ENCODE measurements at places on chromosomes 5 and 9.

DNA sequence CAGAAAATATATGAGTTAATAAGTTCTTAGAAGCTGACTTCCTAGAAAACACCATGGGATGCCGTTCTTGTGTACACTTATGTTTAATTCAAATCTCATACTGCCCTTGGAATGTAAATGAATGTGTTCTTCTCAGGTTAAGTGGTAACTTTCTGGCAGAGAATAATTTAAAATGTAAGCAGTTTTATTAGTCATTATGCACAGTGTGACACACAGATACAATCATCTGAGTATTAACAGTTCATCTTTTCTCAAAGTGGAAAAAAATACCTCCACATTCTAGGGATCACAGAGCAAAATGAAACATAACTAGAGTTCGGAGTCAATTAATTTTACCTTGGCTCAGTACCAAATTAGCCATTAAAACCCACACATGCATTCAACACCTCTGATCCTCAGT, 508.1 kb downstream of the CDH9 start:
- no peak overlapping the region for H3K27ac ChIP-seq
- no peaks in the 10 kb centered on the region for H3K4me1 ChIP-seq
- no peaks in the 10 kb centered on the region for H3K36me3 ChIP-seq
- no peak for DNase-seq

GRCh38 chr5:172466062-172466461, 11.7 kb upstream of the SH3PXD2B start:
- no peaks in the 10 kb centered on the region for H3K36me3 ChIP-seq
- H3K27me3 ChIP-seq = no peaks in the 10 kb centered on the region
- no peaks in the 10 kb centered on the region for H3K4me1 ChIP-seq

- H3K27me3 ChIP-seq = no peaks in the 10 kb centered on the region
- H3K4me3 ChIP-seq = no peak overlapping the region
- no peaks in the 10 kb centered on the region for H3K36me3 ChIP-seq
Measured at GRCh38 chr5:33690374-33691135, 201.2 kb downstream of the ADAMTS12 start.

- peak overlapping the region; percentile 84 for H3K27ac ChIP-seq
- peaks cover 35% of the 10 kb centered on the region for H3K36me3 ChIP-seq
- no peak for DNase-seq
- H3K4me1 ChIP-seq = peaks cover 9% of the 10 kb centered on the region
- H3K27me3 ChIP-seq = no peaks in the 10 kb centered on the region
- peak overlapping the region; percentile 97 for H3K4me3 ChIP-seq
Measured at GRCh38 chr5:177591690-177592009, 353 bp upstream of the TMED9 start.

GRCh38 chr9:112750764-112751055, 150 bp downstream of the SNX30 start:
- H3K36me3 ChIP-seq = no peaks in the 10 kb centered on the region
- H3K4me1 ChIP-seq = peaks cover 56% of the 10 kb centered on the region
- no peaks in the 10 kb centered on the region for H3K27me3 ChIP-seq
- H3K4me3 ChIP-seq = peak overlapping the region; percentile 98

DNA sequence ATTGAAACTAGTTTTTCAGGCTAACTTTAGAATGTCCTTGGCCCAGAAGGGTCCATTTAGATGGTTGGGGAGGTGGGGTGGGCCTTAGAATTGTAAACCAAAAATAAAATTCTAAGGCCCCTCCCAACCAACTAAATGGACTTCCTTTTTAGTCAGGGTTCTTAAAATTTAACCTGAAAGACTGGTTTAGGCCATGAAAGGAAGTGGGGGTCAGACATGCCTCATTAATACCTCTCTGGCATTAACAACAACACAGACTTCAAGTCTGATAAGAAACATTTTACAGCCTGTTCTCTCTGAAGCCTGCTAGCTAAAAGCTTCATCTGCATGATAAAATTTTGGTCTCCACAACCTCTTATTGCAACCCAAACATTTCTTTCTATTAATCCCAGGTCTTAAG, 65.5 kb upstream of the TNC start:
- no peak for DNase-seq
- H3K27ac ChIP-seq = no peak overlapping the region
- H3K4me1 ChIP-seq = no peaks in the 10 kb centered on the region
- H3K4me3 ChIP-seq = no peak overlapping the region

DNA sequence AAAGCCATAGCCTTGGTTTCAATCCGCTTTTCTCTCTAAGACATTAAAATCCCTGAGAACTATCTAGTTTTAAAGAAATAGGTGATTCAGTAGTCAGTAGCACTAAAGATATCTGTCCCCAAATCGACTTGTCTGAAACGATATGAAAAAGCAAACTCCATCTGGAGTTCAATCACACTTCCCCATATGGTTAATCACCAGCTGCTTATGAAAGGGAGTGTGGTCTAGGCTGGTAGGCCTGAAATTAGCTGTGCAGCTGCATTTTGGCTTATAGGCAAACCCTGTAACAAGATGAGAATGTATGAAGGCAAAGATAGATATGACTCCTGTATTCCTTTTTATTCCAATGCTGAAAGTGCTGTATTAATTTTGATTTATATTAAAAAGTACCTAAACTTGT, 65.9 kb downstream of the DMRTA1 start:
- H3K4me3 ChIP-seq = no peak overlapping the region
- H3K4me1 ChIP-seq = no peaks in the 10 kb centered on the region
- no peak overlapping the region for H3K27ac ChIP-seq
- no peaks in the 10 kb centered on the region for H3K36me3 ChIP-seq
- H3K27me3 ChIP-seq = no peaks in the 10 kb centered on the region

DNA sequence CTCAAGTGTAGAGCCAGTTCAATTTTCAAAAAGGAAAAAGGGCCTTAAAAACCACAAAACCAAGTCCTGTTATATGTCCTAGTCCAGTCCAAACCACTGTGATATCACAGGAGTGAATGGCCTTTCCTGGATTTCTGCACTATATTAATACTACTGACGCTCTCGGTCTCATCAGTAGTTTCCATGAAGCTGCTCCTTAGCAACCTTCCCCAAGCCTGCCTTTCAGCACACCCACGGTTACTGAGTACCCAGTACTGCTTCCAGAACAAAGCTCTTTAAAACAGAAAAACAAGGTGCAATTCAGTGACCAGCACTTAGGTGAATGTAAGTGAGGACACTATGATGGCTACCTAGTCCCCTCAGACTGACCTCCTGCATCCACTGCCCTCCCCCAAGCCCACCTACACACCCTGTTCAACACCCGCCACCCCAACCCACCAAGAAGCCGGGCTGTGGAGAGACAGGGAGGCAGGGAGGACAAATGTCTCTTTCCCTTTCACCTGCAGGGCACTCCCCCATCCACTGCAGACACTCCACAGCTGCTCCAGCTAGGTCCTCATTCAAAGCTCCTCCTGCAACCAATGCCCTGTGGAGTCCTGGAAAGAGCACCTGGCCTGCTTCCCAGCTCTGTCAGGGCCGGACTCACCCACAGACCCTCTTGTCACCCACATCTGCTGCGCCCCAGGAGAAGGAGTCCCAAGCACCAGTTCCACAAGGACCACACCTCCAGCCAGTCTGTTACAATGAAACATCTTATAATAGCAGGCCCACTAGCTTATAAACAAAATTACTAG, 25.9 kb downstream of the PSMB7 start:
- no peak overlapping the region for H3K4me3 ChIP-seq
- no peak overlapping the region for H3K27ac ChIP-seq
- no peaks in the 10 kb centered on the region for H3K27me3 ChIP-seq

Data from left lung (tissue), 14 donors.